Memory B cell (primary cell): ENCODE measurements at places on chromosomes 13 and 19.
A peak's percentile ranks its signal among the peaks of the same experiment; 100 is the strongest.

GRCh38 chr13:22837980-22838647 lies 342.7 kb upstream of the SGCG start:
- DNase-seq = no peak

- DNase-seq = peak; percentile 66
Measured at GRCh38 chr19:6125571-6125989, 9.9 kb upstream of the ACSBG2 start.

DNA sequence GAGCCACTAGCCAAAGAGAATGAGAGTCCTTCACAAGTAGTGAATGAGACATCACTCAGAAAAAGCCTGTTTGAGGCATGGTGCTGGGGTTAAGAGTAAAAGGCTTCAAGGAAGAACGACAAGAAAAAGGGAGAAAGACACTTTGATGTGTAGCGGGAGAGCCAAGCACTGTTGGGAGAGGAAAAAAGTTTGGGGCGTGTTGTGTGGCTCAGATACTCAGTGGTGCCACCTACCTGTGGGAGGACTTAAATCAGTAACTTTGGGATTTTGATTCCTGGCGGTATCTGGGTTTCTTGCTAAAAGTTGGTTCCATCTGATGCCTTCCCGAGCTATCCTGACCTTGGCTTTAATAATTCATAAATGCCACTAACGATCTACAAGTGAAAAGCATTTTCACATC lies 12.3 kb downstream of the ELSPBP1 start:
- no peak for DNase-seq

GRCh38 chr13:108155185-108156106 lies 59.9 kb downstream of the LIG4 start:
- peak; percentile 41 for DNase-seq

GRCh38 chr19:6887316-6887715 lies at the start of gene ADGRE1:
Gene ADGRE1, plus strand, starts transcription at chr19:6887579. Its CDS starts 30 bp downstream, at chr19:6887609.
- DNase-seq = no peak

- no peak for DNase-seq
Measured at GRCh38 chr13:74449811-74450524, 315.8 kb upstream of the KLF12 start.

- no peak for DNase-seq
Measured at GRCh38 chr13:19153782-19154450, 27.7 kb downstream of the TUBA3C start.

DNA sequence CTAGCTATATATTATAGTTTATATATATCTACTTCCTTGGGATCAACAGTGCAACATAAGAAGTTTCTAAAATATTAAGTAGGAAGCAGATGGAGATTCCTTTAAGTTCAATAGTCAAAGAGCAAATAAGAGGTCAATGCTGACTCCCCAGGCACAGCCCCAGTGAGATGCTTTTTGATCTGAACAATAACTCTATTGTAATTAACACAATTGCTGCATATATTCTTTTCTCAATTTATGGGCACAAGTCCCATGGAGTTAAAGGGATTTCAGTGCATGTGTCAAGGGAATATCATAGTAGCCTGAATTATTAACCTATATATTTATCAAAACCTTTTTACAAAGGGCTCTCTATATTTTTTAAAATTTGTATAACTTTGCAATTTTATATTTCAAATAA lies 180.8 kb downstream of the SPRY2 start:
- DNase-seq = no peak

DNA sequence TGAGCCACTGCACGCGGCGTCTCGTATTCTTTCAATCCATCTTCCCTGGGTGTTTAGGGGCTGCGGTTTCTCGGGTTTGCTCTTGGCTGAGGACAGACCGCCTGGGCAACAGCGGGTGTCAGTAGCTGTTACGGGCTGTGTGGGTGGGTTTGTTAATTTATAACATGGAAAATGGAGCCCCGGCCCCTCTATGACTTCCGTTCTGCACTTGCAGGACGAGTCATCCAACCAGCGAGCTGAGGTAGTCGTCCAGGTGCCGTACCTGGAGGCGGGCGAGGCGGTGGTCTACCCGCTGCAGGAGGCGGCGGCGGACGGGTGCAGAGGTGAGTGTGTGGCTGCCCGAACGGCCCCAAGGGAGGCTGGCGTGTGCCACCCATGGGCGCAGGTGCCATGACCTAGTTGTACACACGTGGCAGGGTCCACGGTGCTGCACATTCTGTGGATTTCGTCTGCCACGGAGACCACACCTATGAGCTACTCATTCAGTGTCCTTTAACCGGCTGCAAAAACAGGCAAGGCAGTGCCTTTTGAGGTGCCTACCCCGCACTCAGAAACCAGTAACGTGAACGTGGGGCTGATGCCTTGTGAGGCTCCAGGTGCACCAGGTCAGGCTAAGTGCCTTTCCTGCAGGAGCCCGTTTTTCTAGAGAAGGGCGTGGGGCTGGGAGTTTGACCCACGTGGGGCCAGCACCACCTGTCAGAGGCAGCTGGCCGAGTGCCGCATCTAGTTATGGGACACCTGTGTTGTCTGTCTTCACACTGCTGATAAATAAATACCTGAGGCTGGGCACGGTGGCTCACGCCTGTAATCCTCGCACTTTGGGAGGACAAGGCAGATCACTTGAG lies 10.9 kb downstream of the POLR2E start:
- no peak for DNase-seq

- no peak for DNase-seq
Measured at GRCh38 chr13:54415753-54416366, 1387.2 kb downstream of the OLFM4 start.

DNA sequence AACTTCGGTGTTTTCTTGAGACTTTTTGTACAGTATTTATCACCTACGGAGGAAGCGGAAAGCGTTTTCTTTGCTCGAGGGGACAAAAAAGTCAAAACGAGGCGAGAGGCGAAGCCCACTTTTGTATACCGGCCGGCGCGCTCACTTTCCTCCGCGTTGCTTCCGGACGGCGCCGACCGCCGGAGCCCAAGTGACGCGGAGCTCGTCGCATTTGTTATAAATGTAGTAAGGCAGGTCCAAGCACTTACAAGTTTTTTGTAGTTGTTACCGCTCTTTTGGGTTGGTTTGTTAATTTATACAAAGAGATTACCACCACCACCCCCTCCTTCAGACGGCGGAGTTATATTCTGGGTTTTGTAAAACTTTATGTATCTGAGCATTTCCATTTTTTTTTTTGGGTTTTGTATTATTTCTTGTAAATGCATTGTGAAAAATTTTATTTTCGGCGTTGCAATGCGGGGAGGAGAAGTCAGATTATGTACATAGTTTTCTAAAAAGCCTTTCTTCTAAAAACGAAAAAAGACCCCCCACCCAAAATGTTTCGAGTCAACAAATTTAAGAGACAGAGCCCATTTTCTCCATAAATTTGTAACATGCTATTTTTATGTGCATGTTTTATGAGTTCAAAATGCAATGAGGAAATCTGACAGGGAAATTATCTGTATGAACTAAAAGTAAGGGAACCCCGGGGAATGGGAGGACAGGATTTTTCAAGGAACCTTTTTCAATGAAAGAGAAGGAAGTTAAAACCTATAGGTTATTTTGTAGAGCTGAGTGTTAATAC lies 2.3 kb downstream of the SOX1 start:
- no peak for DNase-seq

DNA sequence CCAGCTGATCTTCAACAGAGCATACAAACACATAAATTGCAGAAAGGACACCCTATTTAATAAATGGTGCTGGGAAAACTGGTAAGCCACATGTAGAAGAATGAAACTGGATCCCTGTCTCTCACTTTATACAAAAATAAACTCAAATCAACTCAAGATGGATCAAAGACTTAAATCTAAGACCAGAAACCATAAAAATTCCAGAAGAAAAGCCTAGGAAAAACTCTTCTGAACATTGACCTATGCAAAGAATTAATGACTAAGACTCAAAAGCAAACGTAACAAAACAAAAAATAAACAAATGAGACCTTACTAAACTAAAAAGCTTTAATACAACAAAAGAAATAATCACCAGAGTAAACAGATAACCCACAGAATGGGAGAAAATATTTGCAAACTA lies 74.5 kb upstream of the ABCC4 start:
- DNase-seq = no peak

DNA sequence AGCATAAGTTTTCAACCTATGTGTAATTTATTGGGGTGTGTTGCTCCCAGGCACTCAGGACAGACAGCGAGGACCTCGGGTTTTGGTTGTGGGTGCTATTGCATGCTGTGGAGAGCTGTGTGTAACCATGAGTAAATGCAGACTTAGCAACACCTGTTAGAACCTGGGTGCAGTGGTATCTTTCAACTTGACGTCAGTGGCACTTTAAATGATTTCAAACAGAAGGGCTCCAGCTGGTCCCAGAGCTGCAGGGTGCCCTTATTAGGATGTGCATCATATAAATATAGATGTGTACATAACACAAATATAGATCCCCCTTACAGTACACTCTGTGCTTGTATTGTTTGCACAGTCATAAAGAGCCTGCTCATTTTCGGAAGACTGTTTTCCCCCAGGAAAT lies 228.3 kb upstream of the IRS2 start:
- DNase-seq = no peak

DNA sequence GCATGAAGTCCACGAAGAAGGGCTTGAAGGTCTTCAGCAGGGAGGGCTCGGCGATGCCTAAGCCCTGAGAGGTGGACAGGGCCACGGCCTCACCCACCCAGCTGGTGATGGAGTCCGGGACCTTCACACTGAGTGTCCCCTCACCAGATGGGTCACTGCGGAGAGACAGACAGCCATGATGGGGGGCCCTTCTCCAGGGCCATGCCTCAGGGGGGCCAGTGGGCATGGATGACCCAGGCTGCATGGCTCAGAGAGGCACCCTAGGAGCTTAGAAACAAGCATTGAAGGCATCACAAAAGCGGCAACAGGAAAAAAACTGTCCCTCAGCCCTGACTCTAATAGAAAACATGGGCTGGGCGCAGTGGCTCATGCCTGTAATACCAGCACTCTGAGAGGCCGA lies 63.2 kb downstream of the F2RL3 start:
- no peak for DNase-seq

DNA sequence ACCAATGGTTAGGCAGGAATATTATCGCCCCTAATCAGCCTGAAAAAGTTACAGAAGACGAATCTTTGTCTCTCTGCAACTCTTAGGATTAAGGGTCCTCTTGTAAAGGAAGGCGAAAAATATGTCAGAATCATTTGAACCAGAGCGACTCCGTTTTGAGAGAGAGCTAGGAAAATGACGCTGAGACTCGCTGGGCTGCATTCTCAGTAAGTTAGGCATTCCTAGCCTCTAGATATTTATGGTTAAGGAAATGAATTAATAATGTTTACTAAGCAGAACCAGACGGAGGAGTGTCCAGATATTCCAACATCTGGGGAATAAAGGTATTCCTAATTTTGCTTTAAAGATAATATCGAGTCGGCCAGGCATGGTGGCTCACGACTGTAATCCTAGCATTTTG lies 755 bp upstream of the ZNF726 start:
- DNase-seq = no peak

- no peak for DNase-seq
Measured at GRCh38 chr13:63438951-63439350, 2023.3 kb upstream of the PCDH20 start.

GRCh38 chr13:51213173-51213728 lies 8.9 kb upstream of the FAM124A start:
- no peak for DNase-seq

GRCh38 chr13:29969286-29969685 lies 118.9 kb upstream of the UBL3 start:
- no peak for DNase-seq

DNA sequence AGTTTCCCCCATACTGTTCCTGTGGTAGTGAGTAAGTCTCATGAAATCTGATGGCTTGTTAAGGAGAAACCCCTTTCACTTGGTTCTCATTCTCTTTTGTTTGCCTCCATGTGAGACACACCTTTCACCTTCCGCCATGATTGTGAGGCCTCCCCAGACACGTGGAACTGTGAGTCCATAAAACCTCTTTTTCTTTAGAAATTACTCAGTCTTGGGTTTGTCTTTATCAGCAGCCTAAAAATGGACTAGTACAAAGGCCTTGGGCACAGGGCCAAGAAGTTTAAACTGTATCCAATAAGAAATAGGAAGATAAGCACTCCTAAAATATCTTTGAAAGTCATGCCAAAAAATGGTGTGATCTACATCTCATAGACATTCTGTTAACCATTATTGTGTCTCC lies 176.9 kb downstream of the TBC1D4 start:
- no peak for DNase-seq

GRCh38 chr19:6224308-6224675 lies 55.5 kb downstream of the MLLT1 start:
- no peak for DNase-seq

- no peak for DNase-seq
Measured at GRCh38 chr13:85527316-85527715, 271.9 kb downstream of the SLITRK6 start.

GRCh38 chr19:37905946-37906868 lies at the start of gene WDR87:
Gene WDR87, minus strand, starts transcription at chr19:37906594. Its CDS starts 8,355 bp downstream, at chr19:37898239.
- no peak for DNase-seq

DNA sequence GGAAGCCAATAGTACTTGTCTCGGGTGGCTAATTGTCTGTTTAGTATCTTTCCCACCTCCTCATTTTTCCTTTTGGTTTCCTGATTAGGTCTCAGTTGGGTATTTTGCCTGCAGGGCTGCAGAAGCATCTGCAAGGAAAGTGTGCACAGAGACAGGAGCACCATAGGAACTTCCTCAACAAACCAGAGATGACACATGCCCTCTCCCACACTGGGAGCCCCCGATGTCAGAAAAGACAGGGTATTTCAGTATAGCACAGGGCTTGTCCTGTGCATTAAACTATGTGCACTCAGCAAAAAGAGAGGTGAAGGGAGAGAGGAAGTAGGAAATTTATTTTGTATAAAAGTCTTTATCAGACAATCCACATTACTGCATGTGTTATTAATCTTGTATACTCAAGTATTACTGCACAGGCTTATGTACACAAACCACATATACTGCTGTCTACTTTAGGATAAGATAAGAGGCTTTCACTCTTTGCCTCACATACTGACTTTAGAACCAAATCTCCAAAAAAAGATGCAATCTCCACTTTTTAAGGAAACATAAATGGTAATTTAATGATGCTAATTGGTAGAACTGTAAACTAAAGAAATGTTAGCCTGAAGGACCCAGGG lies 501.0 kb downstream of the FOXO1 start:
- DNase-seq = no peak

DNA sequence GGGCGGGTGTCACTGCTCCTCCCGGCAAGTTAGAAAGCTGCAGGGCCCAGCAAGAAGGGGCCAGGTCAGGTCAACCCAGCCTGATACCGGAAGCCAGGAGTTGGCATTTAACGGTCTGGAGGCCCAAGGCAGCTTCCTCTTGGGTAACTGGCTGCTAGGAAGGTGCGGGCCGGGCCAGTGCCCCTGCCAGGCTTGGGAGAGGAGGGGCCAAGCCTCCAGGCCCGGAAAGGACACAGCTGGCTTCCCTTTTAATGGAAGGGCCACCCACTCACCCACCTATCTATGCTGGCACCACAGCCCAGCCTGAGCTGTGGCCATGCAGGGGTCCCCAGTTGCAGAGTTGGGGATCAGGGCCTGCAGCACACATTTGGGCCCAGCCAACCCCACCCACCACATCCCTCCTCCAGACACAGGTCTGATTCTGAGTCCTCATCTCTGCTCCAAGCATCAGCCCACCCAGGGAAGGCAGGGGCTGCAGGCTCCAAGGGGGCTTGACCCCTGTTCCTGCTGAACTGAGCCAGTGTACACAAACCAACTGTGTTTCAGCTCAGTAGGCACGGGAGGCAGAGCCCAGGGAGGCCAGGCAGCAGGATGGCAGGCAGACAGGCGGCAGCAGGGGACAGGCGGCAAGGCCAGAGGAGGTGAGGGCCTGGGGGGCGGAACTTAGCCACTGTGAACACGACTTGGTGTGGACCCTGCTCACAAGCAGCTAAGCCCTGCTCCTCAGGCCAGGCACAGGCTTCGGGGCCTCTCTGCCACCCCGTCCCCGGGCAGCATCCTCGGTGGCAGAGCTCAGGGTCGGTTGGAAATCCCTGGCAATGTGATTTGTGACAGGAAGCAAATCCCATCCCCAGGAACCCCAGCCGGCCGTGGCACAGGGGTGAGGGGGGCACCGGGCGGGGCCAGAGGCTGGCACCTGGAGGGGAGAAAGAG lies 40.8 kb downstream of the ZSWIM4 start:
- peak; percentile 24 for DNase-seq
